ENCODE measurements at places on chromosomes 6 and 20.

GRCh38 chr6:108133594-108134179 is 32.1 kb upstream of the NR2E1 start:
- peak; percentile 96 for DNase-seq

- no peak for DNase-seq
These were observed 262.2 kb upstream of the SULF2 start for GRCh38 chr20:48047447-48047846.

DNA sequence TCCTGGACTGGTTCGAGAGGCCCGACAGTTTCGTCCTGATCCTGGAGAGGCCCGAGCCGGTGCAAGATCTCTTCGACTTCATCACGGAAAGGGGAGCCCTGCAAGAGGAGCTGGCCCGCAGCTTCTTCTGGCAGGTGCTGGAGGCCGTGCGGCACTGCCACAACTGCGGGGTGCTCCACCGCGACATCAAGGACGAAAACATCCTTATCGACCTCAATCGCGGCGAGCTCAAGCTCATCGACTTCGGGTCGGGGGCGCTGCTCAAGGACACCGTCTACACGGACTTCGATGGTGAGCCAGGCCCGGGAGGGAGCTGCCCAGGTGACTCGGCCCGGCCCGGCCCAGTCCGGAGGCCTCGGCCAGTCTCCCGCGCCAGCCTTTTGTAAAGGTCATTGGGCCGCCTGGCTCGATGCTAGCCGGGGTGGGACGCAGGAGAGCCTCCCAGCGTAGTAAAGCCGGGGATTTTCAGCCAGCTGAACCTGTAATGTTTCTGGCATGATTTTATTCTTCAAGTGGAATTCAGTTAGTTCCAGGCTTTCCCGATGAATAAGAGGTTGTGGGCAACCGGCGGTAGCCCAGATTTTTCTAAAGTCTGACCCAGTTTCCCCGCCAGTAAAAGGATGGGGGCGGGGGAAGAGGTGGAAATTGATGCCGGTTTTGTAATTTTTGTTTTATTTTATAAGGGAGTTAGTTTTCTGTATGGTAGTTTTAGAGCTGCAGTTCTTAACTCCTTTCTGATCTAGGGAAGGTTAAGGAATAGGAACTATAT is 1.4 kb downstream of the PIM1 start:
- DNase-seq = peak; percentile 75

DNA sequence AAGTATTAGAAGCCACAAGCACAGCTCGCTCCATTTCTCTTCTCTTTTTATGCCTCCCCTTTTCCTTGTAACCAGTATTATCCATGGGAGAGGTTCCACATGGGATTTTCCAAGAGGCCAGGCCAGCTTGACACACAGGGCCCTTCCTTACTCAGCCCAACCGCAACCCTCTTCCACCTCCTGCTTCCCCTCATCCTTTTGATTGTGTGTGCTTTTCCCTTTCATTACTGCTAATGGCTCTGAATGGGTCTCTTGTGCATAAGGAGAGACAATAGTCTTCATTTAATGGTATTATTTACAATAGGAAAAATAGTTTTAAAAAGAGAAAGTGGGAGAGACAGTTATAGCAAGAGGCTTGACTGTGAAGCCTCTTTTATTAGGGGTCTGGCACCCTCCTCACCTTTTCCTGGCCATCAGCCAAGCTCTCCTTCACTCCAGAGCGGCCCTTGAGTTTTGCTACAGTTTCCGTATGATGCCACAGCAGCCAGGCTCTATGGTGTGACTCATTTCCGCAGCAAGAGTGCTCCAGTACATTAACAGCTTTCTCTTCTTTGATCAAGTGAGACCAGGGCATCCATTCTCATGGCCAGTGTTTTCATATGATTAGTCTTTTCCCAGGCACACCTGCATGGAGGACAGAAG is 579.5 kb downstream of the TFAP2B start:
- peak; percentile 93 for DNase-seq

DNA sequence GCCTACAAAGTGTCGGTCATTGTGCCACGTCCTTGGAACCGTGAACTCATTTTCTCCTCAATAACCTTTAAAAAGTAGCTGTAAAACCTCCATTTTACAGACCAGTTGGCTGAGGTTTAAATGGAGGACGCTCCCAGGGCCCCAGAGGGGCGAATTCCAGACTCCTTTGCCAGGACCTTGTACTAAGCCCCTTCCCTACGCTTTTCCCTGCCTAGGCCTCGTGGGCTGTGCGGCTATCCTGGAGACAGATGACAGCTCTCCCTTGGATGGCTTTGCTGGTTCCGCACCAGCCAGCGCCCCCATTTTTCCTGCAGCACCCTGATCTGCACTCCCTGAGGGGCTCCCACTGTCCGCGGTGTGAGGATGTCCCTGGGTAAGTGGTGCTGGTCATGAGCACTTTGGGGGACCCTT is 12.1 kb upstream of the SNHG17 start:
- no peak for DNase-seq

- DNase-seq = peak; percentile 72
These were observed 12.1 kb downstream of the TRAPPC3L start for GRCh38 chr6:116533233-116533957.

DNA sequence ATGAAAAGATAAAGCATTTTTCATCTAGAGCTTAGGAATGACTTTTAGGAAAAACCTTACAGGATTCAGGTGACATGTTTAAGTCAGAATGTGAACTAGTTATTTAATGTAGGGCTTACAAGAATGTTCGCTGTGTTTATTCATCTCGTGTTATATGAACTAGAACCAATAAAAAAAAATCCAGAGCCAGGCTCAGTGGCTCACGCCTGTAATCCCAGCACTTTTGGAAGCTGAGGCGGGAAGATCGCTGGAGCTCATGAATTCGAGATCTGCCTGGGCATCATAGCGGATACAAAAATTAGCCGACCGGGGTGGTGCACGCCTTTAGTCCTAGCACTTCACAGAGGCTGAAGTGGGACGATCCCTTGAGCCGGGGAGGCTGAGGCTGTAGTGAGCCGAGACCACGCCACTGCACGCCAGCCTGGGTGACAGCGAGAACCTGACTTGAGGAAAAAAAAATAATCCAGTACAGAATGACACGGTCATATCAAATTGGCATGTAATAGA is 46.3 kb downstream of the OR2B2 start:
- DNase-seq = peak; percentile 67

GRCh38 chr20:19786311-19786710 is 28.3 kb downstream of the RIN2 start:
- DNase-seq = peak; percentile 93

DNA sequence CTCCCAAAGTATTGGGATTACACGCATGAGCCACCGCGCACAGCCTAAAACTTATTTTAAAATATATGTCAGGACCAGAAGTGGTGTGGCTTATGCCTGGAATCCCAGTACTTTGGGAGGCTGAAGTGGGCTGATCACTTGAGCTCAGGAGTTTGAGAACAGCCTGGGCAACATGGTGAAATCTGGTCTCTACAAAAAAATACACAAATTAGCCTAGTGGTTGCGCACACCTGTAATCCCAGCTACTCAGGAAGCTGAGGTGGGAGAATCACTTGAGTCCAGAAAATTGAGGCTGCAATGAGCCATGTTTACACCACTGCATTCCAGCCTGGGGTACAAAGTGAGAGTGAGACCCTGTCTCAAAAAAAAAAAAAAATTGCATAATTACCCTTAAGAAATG is 13.7 kb downstream of the PXT1 start:
- peak; percentile 32 for DNase-seq

GRCh38 chr20:15835811-15836210 is 737.4 kb downstream of the KIF16B start:
- no peak for DNase-seq
